ENCODE measurements at places on chromosomes 5 and 9. TPM values are rescaled to one million over a fixed set of nuclear protein-coding genes. Genes with fewer than 3 reads are reported as not detected.

Gene RNF183
- total RNA-seq, result 0.20 TPM

Gene PCDHGA5
- total RNA-seq, result 4.2 TPM

Gene FCN2
- not detected for total RNA-seq

Gene OTULINL
- 6.0 TPM for total RNA-seq

Gene PCDHA8
- total RNA-seq, result 2.8 TPM

Gene DMGDH
- 10.8 TPM for total RNA-seq

Gene NPR3
- total RNA-seq, result 9.3 TPM

Gene EFNA5
- total RNA-seq, result 83.9 TPM

Gene RBM27
- 25.7 TPM for total RNA-seq

Gene IARS1
- 123 TPM for total RNA-seq

Gene CDKN2B-AS1
- total RNA-seq, result 5.6 TPM

Gene TPPP
- total RNA-seq, result 7.6 TPM

Gene FGD3
- 0.58 TPM for total RNA-seq

Gene DIRAS2
- 12.7 TPM for total RNA-seq

Gene TTLL11
- total RNA-seq, result 10.7 TPM

Gene PCDHGB7
- total RNA-seq, result 31.4 TPM

Gene CORO2A
- 2.0 TPM for total RNA-seq

Gene EGR1
- 3.8 TPM for total RNA-seq

Gene MCC
- total RNA-seq, result 66.0 TPM

Gene PAEP
- 2.1 TPM for total RNA-seq

Gene EQTN
- total RNA-seq, result 0.75 TPM

Gene ASB6
- 17.1 TPM for total RNA-seq

Gene TRIP13
- 2.1 TPM for total RNA-seq

Gene TAF1L
- total RNA-seq, result 0.09 TPM

Gene SLC9A3
- 0.97 TPM for total RNA-seq

Gene IL9
- not detected for total RNA-seq

Gene FGF1
- 79.3 TPM for total RNA-seq

Gene C7
- 2.8 TPM for total RNA-seq

Gene C5orf58
- total RNA-seq, result not detected

Gene RNF180
- total RNA-seq, result 4.3 TPM

Gene FGF10
- total RNA-seq, result 1.5 TPM

Gene CDH10
- total RNA-seq, result 9.4 TPM

Gene SLU7
- total RNA-seq, result 56.4 TPM

Gene MXD3
- total RNA-seq, result 4.0 TPM

Gene SLC44A1
- total RNA-seq, result 10.0 TPM

Gene SLC46A2
- 0.05 TPM for total RNA-seq

Measured in motor neuron (in vitro differentiated cells).